ENCODE measurements at places on chromosomes 6 and 20. TPM values are rescaled to one million over a fixed set of nuclear protein-coding genes. Genes with fewer than 3 reads are reported as not detected.
A peak's percentile ranks its signal among the peaks of the same experiment; 100 is the strongest.

Gene DDX43
- total RNA-seq, result 0.50 TPM

GRCh38 chr20:34164381-34164984 lies 52.4 kb upstream of the EIF2S2 start:
- DNase-seq, result no peak

- no peak for DNase-seq
Measured at GRCh38 chr6:7939184-7939863, 28.7 kb upstream of the TXNDC5 start.

DNA sequence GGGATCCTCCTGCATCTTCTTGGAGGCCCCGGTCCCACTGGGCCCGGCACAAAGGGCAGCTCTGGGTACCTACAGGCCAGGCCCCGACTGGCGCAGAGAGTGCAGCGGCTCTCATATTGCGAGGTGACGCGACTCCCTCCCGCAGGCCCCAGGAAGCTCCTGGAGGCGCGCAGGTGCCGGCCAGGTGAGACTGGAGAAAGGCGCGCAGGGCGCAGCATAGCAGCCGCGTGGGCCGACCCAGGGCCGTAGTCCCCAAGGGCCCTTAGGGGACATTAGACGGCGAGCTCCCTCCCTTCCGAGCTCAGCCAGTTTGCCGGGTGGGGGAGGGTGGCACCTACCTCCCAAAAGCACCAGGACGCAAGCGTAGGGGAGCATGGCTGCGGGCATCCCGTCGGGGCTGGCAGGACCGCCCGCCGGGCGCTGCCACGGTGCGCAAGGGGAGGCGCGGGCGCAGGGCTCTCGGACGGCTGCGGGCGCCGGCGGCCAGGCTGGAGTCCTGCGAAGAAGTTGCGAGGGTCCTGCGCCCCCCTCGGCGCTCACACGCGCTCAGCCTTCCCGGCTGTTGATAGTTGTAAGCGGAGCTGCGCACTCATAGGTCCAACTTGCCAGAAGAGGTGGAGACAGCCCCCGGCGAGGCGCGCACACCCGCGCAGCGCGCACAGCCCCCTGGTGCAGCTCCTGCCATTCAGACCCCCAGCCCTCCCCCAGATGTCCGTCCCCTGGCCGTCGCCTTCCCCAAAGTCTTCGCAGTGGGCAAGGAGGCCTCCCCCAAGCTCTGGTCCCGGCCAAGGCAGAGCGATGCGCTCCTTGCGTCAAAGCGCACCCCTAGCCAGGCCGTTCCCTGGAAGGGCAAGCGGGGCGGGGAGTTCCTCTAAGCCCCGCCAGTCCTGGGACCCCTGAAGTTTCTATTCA lies 622 bp downstream of the APCDD1L start:
- peak; percentile 11 for DNase-seq

- peak; percentile 76 for DNase-seq
Measured at GRCh38 chr20:51022803-51023616, at the start of gene KCNG1. TSS of gene KCNG1 (minus strand) at chr20:51023107. CDS start at chr20:51010338, 12,769 bp downstream.

All from mammary epithelial cell (primary cell).